ENCODE measurements at places on chromosomes 6 and 20.
A peak's percentile ranks its signal among the peaks of the same experiment; 100 is the strongest.

- no peak for DNase-seq
Measured at GRCh38 chr6:14453712-14454472, 336.3 kb downstream of the CD83 start.

DNA sequence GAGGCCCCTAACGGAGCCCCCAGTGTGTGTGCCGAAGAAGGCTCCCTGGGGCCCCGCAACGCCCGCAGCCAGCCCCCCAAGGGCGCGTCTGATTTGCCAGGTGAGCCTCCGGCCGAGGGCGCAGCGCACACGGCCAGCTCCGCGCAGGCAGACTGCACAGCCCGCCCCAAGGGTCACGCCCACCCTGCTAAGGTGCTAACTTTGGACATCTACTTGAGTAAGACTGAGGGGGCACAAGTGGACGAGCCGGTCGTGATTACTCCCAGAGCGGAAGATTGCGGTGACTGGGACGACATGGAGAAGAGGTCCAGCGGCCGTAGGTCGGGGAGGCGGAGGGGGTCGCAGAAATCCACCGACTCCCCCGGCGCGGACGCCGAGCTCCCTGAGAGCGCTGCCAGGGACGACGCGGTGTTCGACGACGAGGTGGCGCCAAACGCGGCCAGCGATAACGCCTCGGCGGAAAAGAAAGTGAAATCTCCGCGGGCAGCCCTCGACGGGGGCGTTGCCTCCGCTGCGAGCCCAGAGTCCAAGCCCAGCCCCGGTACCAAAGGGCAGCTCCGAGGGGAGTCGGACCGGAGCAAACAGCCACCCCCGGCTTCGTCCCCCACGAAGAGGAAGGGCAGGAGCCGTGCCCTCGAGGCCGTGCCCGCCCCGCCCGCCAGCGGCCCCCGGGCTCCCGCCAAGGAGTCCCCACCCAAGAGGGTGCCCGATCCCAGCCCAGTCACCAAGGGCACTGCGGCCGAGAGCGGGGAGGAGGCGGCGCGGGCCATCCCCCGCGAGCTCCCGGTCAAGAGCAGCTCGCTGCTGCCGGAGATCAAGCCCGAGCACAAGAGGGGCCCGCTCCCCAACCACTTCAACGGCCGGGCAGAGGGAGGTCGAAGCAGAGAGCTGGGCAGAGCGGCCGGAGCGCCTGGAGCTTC is 117.0 kb downstream of the RTN4IP1 start:
- DNase-seq = no peak

- DNase-seq = no peak
Measured at GRCh38 chr20:17666481-17666880, 15.6 kb downstream of the RRBP1 start.

- DNase-seq = no peak
Measured at GRCh38 chr20:50116368-50116999, 3.5 kb upstream of the UBE2V1 start.

- no peak for DNase-seq
Measured at GRCh38 chr20:3402453-3402852, 5.0 kb downstream of the DNAAF9 start.

DNA sequence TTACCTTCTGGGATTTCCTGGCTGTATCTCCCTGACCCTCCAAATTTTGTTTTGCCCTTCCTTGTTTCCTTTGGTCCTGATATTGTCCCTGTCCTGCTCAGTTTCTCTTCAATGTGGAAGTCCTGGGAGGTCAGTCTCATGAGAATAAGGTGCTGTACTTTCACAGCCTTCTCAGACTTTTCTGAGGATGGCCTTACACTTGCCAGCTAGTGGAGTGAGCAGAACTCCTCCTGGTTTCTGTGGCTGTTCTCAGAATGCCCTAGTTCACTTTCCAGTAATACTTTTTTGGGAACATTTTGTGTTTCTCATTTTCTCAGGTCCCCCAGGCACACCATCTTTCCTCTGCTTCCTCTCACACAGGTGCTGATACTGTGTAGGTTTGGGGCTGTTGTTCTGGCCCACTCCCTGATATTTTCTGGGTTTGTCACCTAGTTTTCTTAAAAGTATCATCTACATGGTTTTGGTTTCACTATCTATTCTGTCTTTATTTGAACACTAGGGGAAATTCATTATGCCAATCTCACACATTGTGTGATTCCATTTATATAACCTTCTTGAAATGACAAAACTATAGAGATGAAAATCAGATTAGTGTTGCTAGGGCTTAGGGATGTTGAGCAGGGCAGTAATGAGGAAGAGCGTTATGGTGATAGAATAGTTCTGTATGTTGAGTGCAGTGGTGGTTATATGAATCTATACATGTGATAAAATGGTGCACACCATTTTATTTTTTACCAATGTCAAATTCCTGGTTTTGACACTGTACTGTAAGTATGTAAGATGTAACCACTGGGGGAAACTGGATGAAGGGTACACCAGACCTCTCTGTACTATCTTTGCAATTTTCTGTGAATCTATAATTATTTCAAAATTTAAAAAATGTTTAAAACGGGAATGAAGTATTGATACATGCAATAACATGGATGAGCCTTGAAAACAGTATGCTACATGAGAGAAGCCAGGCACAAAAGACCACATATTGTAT is 27.2 kb upstream of the BRPF3 start:
- DNase-seq = no peak

DNA sequence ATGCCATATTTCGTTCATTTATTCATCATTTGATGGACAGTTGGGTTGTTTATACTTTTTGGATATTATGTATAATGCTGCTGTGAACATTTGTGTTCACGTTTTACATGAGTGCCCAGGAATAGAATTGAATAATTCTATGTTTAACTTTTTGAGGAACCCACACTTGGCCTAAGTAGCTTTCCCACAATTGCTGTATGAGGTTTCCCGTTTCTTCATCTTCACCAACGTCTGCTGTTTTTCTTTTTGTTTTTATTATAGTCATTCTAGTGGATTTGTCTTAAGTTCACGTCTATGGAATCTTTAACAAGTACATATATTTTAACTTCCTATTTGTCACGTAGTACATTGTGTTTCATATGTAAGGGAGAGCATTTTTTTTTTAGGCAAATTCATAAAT is 110.3 kb downstream of the JARID2 start:
- DNase-seq = no peak

GRCh38 chr6:44535446-44535845 is 147.9 kb downstream of the CDC5L start:
- no peak for DNase-seq

DNA sequence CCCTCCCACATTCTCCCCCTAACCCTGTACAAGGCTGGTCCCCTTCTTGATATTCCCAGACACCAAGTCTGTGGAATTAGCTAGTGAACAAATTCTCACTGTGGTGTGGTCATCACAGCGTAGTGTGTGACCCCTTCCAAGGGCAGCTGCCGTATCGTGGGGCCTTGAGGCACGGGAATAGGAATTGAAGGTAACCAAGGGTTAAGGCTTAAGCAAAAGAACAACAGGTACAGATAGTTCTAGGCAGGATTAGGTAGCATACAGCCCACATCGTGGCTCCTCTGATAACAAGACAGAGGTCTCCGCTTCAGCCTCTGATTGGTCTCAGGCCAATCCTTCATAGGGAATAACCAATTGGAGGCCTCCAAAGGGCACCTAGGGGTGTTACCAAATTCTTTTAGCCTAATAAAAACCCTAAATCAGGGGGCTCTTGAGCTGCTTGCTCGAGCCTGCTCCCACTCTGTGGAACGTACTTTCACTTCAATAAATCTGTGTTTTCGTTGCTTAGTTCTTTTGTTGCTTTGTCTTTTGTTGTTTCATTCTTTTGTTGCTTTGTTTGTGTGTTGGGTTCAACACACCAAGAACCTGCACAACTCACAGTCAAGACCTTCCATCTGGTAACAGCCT is 64.7 kb downstream of the GPR6 start:
- no peak for DNase-seq

DNA sequence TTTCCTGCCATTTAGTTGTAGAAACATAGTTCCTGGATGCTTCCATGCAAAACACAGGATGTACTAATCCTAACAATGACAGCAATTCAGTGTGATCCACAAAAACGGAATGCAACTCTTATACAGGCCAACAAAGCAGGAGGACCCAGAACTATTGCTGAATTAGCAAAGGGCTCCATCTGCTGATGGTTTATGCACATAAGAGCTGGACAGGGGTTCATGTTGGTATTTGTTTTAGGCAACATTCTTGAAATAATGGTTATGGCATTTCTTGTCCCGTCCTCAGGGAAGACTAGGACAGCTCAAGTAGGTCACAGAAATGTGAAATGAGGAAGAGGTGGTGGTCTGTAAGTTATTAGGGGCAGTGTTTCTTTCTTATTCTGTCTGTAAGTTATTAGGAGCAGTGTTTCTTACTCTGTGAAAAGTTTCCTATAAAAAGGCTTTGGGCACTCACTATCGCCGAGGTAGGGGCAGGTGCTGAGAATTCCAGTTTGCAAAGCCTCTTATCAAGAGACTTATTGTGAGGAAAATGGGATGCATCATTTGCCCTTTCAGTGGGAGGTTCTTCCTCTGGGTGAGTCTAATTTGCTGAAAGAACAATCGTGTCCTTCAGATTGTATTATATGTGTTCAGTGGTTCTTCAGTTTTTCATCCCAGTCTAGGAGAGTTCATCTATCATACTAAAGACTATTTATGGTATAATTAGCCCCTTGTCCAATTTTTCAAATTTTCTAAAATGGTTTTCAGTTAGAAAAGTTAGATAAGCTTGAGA is 171.1 kb downstream of the MCHR2 start:
- peak; percentile 34 for DNase-seq

- DNase-seq = no peak
Measured at GRCh38 chr6:118812970-118813369, 81.0 kb upstream of the ASF1A start.

DNA sequence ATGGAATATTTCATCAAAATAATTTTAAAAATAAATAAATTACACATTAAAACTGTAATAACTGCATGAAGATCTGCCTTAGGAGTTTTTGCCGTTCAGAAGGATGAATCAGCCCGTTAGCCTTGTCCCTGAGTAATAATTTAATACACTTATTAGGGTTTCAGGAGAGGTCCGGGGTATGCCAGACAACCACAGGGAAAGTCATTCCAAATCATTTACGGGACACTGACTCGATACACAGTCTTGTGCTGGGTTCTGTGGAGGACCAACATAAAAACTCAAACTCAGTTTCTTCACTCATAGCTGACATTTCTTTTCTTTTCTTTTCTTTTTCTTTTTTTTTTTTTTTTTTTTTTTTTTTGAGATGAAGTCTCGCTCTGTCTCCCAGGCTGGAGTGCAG is 735 bp upstream of the LY6G6F start:
- no peak for DNase-seq

GRCh38 chr20:63020681-63021080 is 13.9 kb upstream of the BHLHE23 start:
- DNase-seq = no peak

DNA sequence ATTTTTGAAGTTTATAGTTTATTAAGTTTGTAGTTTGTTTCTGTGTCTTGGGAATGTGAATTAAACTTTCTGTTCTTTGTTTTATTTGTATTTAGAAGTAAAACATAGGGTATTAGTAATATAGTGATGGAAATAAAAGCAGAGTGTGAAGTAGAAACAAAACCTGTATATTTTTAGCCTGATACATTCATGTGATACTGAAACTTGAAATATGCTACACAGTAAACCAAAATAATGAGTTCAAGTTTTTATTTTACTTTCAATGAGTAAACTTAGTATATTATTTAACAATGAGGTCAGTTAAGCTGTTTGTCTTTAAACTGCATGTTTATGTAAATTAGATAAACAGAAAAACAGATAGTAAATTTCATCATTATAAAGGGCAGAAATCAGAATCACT is 1592.6 kb downstream of the GRIK2 start:
- no peak for DNase-seq

- no peak for DNase-seq
Measured at GRCh38 chr20:57166568-57167291, 99.7 kb downstream of the BMP7 start.

DNA sequence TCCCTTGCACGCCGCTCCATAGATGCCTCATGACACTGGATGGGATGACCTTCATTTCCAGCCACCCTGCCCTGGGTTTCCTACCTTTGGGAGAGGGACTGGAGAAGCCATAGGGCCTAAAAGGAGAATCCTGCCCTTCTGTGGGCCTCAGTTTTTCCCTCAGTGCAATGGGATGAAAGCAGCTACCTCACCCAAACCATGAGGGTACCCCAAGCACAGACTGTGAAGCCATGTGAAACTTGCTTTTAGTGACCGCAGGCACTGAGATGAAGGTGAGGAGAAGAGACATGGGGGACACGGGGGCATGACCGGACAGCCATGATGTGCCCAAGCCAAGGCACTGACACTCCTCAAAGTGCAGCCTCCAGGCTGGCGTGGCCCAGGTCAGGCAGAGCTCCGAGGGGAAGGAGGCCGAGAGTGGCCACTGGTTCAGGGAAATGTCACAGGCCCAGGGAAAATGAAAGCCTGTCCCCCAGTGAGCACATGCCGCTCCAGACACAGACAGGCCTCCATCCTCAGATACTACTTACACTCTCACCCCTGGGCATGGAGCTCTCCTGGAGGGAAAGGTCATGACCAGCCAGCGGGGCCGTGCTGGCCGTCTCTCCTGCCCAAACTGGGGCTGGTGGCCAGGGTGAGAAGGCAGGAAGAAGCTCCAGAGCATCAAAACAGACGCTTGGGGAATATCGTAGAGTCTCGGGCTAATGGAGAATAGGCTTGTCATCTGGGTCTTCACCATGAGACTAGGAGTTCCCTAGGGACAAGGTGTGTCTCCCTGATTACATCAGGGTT is 116.2 kb downstream of the GRM4 start:
- DNase-seq = no peak
